ENCODE measurements at places on chromosomes 16 and 17.
A peak's percentile ranks its signal among the peaks of the same experiment; 100 is the strongest.

DNA sequence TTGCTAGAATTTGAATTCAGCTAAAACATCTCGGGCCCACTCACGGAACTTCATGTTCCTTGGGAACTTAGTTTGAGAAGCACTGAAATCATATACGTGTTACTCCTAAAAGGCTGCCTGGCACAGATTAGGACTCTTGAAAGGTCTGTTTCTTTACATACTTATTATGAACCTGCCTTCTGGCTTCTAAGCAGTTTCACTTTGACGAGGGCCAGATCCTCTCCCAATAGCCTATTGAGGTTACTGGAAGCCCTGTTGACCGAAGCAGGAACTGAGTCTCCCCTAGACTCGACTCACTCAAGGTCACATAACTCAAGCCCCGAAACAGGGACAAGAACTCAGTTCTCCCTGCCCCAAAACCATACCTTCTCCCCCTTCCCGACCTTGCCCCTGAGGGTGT, 121.9 kb upstream of the PLCG2 start:
- DNase-seq: peak; percentile 39

DNA sequence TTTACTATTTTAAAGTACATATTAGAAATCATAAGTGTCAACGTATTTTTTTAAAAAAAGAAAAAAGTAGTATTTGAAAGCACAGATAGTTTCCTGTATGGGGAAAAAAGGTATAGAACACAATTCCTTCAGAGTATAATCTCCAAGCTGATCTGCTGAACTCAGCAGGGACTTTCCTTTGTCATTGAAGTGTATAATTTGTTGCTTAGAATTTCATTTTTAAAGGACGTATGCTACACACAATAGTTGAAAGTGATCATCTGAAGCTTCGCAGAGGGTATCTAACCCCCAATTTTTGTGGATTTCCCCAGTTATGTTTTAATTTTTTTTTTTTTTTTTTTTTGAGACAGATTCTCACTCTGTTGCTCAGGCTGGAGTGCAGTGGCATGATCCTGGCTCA, 20.2 kb upstream of the MAPT start:
- peak; percentile 35 for DNase-seq

GRCh38 chr16:66129196-66129595, 237.3 kb upstream of the CDH5 start:
- DNase-seq: no peak

DNA sequence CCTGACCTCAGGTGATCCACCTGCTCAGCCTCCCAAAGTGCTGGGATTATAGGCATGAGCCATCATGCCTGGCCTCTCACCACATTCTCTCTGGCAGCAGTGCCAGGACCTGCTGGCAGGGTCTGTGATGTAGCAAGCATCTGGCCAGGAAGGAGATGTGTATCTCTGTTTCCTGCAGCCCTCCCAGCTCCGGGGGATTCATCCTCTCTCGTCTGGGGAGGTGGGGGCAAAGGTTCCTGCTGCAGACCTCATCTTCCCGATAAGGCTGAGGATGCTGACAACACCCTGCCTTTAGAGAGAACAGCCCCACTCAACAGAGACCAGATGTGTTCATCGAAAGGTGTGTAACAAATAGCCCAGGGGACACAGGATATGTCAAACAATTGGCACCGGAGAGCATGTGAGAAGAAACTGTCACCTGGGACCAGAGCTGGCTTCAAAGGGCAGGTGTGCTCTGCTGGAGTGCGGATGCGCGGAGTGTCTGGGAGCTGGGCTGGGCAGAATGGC, 54.8 kb upstream of the SEC14L1 start:
- peak; percentile 81 for DNase-seq

- DNase-seq: no peak
Measured at GRCh38 chr16:30884760-30885159, 9.1 kb downstream of the BCL7C start.

GRCh38 chr17:40284085-40284713, 3.5 kb upstream of the CDC6 start:
- no peak for DNase-seq

DNA sequence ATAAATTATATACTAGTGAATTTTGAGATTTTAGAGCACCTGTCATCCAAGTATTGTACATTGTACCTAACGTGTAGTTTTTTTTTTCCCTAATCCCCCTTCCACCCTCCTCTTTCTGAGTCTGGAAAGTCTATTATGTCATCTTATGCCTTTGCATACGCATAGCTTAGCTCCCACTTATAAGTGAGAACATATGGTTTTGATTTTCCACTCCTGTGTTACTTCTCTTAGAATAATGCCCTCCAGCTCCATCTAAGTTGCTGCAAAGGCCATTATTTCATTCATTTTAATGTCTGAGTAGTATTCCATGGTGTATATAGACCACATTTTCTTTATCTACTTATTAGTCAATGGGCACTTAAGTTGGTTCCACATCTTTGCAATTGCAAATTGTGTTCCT, 177.0 kb upstream of the C16orf82 start:
- DNase-seq: no peak

GRCh38 chr16:49498264-49498663, 124.7 kb downstream of the C16orf78 start:
- no peak for DNase-seq

GRCh38 chr17:45150911-45151809, 2.9 kb downstream of the HEXIM1 start:
- peak; percentile 10 for DNase-seq

DNA sequence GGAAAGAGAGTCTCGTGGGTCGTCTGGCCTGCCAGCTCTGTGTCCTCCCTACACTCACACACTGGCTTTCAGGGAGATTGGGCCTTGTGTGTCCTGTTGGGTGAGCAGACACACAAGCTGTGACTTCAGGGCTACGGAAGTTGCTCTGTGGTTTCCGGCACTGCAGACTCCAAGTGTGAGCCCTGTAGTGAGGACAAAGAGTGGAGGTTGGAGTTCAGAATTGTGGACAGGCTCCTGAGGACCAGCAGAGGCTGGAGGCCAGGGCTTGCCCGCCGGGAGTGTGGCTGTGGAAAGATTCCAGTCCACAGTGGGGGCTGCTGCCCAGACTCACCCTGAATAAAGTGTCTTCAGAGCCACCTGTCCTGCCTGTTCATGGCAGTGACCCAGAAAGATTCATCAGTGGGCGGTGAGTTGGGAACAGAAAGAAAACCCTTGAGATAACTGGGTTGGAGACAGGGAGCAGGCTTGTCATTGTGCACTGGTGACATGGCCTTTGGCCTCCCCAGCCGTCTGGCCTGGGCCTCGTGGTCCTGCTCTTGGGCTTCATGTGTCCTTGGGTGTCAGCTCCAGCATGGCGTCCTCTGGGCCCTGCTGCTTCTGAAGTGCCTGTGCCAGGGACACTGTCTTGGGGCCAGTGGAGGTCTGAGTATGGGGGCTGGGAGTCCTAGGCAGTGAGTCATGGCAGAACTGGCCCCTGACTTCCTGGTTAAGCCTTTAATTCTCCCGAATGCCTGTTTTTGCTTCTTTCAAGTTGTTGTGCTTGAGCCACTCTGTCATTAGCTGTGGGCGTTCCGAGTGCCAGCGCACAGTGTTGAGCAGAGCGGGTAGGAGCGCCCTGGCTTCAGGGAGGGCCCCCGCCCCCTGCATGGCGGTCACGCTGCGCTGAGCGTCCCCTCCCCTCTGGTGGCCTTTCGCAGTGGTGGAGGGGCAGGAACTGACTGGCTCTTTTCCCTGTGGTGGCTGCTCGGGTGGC, 19.9 kb upstream of the ZNF750 start:
- no peak for DNase-seq

DNA sequence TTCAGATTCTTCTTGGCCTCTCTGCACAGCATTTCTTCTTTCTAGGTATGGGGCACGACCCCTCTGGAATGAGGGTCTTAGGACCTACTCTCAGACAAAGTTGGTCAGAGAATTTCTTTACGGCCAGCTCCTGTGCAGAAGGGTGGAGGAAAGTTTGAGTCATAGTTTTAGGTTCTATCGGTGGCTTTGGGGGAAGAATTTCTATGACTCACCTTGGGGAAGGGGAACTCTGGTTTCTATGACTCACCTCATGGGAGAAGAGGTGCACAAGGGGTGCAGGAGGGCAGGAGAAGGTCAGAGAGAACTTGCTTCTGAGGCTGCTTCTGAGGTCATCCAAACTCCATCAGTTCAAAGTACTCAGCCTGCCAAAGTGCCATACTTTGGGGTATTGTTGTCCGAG, 2.5 kb upstream of the ABCC12 start:
- DNase-seq: peak; percentile 27

- DNase-seq: no peak
Measured at GRCh38 chr17:5413682-5414081, 5.8 kb downstream of the NUP88 start.

DNA sequence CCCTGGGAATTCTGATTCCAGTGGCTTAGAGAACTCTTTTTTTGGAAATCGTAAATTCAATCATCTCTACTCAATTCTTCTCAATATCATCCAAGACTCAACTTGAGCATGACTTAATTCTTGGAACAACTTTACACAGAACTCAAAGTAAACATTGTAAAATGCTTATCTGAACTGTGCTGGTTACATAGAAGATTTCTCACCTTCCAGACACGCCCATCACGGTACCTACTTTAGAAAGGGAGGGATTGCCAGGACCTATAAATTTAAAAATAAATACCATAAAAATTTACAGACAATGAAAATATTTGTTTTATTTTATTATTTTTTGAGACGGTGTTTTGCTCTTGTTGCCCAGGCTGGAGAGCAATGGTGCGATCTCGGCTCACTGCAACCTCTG, 26.5 kb downstream of the MAP1LC3B start:
- DNase-seq: no peak

DNA sequence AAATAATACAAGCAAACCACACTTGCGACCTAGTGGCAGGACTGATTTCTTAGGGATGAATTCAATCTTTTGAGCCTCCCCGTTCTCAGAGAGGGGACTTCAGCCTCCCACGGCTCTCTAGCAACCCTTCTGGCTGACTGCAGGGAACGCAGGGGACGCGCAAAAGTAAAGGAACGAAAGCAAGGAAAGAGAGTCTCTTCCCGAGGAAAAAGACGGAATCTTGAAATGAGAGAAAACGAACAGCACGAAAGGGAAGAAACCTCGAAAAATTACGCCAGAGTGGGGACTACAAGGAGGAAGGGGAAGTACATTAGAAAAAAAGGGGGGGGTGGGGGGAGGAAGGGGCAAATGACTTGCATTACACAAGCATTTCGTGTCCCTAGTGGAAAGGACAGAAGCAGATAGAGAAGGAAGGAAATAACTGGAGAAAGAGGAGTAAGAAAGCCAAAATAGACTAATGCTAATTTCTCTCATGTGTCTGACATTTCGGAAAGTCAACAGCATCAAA, 1.2 kb downstream of the GRB2 start:
- peak; percentile 69 for DNase-seq

DNA sequence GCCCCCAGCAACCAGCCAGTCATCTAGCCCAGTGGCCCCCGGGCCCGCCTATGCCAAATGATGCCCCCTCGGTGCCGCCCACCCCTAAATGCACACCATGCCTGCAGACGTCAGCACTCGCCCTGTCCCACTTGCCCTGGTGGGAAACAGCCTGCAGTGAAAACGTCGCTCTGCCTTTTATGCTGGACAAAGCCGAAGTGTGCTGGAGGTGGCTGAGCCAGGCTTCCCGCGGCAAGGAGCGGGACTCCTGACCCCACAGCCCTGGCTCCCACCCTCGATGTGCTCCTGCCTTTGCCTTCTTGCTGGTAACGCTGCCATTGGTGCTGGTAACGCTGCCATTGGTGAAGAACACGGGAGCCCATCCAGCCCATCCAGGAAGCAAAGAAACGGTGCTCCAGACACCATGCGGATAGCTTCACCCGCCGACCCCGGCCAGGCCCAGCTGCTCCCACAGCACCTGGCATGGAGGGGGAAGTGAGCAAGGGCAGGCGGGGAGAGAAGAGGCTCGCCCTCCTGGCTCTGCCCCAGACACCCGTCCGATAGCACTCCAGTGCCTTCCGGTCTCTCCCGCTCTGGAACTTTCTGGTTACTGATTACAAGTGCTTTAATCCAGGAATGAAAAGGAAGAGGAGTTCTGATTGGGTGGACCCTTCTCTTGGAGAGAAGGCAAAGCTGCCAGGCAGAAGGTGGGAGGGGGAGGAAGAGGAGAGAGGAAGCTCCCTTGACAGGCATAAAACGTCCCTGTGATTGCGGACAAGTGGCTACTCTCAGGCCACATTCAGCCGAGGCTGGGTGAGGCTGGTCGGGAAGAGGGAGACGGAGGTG, 4.0 kb upstream of the BAIAP2 start:
- peak; percentile 77 for DNase-seq

DNA sequence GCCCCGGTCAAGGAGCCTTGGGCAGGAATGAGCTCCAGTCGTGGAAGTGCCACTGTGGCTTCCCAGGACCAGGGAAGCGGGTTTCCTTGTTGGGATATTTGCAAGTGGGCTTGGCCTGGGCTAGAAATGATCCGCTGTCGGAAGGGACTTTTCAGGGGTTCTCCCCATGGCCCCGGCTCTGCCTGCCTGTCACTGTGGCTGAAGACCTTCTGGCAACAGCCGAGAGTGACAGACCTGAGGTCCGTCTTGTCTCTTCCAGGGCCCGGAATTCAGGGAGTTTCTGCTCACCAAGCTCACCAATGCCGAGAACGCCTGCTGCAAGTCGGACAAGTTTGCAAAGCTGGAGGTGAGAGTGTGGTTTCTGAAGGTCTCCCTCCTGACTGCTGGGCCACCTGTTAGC, 57.7 kb downstream of the OR1D5 start:
- DNase-seq: no peak

- no peak for DNase-seq
Measured at GRCh38 chr17:40561294-40561870, 3.9 kb downstream of the CCR7 start.

DNA sequence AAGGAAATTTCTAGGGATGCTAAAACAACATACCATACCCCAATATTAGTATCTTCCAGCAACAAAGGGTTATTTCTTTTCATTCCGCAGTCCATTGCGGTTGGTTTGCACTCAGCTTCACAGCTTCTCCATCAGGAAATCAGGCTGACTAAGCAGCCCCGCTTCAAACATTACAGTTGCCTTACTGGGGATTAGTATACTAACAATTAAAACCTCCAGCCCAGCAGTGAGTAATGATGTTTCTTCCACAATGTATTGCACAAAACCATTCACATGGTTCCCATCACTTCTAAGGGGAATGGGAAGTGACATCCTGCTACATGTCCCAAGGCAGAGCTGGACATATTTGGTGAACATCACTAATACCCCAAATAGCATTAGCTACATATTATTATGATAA, 1384.9 kb downstream of the CDH8 start:
- DNase-seq: no peak

GRCh38 chr17:69489313-69489712, 74.8 kb downstream of the MAP2K6 start:
- no peak for DNase-seq

DNA sequence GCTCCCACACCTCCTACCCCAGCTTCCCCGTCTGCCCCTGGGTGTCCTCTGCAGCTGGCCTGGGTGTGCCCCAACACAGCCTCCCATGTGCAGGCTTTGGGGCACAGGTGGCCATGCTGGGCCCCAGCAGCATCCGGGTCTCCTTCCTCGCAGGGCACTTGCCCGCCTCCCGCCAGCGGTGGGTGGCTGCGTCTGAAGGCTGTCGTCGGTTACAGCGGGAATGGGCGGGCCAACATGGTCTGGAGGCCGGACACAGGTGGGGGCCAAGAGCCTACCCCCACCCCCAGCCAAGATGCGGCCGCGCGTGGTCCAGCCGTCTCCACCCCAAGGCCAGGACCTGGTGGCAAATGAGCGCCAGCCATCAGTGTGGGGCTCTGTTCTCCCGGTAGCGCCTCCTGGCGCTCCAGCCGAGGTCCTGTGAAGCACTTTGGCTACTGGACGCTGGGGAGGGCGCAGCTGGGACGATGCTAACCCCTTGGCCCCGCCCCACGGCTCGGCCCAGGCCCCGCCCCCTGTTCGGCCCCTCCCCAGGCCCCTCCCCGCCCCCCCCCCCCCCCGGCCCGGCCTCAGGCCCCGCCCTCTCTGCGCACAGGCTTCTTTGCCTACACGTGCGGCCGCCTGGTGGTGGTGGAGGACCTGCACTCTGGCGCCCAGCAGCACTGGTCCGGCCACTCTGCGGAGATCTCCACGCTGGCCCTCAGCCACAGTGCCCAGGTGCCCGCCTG, 7.3 kb upstream of the RHOT2 start:
- peak; percentile 96 for DNase-seq

Data from RPMI8226 (cell line).